T1000 (cell line): ENCODE measurements at places on chromosomes 16 and 17.

- DNase-seq = no peak
These were observed 4.4 kb downstream of the DHRS7B start for GRCh38 chr17:21131137-21131536.

- DNase-seq = no peak
These were observed 11.8 kb upstream of the STAC2 start for GRCh38 chr17:39237586-39237985.

DNA sequence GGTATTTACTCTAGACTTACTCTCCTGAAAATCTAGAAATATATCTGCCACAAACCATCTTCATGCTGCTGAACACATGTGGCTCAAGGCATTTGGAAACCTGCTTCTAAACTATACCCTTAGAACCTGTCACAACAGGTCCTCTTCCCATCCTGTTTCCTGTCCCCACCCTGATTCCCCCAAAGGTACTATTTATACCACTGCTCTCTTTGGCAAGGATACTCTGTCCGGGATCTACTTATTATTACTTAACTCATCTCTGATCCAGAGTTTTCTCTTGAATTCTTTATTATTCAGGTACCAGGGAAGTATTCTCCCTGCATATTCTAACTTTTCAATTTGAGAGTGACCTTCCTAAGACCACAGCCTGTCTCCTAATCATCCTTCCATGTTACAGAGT, 33.4 kb downstream of the TRAF4 start:
- DNase-seq = no peak

GRCh38 chr17:74407384-74407783, 24.5 kb upstream of the GPRC5C start:
- DNase-seq = no peak

DNA sequence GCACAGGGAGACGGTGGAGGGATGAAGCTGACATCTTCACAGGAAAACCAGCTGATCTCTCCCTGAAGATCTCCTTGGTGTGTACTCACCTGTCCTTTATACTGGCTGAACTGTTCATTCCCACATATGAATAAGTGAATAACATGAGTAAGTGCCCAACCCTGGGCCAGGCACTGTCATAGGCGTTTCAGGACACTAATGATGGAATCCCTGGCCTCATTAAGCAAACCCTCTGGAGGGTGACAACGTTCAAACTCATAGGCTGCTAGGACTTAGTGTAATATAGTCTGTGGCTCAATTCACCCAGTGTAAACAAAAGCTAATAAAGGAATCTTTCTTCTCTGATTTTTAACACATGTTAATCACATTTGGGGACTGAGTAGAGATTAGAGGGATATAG, 24.5 kb downstream of the GAS7 start:
- no peak for DNase-seq

DNA sequence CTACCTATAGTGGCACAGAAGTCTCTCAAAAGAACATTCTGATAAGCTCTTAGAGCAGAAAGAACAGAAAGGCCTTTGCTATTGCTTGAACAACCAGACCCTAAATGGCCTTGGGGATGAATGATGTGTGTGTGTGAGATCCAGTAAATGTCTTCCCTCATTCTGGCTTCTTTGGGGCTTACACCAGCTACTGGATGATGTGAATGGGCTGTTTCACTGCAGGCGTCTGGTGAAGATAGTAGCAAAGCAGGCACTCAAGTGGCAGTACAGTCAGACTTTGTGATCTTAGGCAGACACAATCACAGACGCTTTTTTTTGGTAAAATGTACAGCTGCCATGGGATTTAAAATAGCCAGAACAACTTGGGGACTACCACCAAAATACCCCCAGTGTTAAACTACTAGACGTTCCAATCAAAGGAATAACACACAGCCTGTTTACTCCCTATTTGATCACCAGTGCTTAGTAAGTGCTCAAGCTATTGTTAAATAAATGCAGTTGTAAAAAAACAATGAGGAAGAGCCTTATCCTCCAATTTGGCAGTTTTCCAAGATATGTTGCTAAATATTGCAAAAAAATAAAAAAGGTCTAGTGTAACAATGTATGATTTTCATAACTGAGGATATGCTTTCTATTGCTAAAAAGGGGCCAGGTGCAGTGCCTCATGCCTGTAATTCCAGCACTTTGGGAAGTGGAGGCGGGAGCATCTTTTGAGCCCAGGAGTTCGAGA, 17.9 kb downstream of the NDUFAB1 start:
- no peak for DNase-seq

- DNase-seq = no peak
These were observed 27.3 kb upstream of the NAT9 start for GRCh38 chr17:74803388-74803930.

GRCh38 chr17:57517273-57517631, 227.8 kb downstream of the CCDC182 start:
- DNase-seq = no peak

GRCh38 chr16:80294172-80294571, 246.6 kb upstream of the DYNLRB2 start:
- no peak for DNase-seq

DNA sequence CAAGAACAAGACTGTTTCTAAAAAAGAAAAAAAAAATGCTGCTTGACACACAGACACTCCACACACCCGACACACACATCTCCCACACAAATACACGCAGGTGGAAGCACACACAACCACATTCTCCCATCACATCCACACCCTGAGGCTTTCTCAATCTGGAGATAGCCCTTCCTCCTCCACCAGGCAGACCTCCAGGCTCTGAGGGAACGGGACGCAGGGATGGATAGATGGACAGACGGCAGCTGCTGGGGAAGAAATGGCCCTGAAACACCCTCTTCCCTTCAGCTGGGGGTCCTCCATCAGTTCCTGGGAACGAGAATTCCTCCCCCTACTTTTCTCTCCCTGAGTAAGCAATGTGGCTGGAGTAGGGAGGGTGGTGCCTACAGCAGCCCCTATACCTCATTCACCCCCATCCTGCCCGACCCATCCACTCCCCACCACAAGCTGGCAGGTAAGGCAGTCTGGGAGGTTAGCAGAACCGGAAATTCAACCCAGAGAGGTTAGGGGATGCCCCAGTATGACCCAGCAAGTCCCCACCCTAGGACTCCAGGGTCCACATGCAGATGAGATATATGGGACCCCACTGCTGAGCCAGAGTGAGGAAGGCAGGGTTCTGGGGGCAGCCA, 4.1 kb upstream of the LITAFD start:
- DNase-seq = no peak

GRCh38 chr16:3215601-3216262, 19.2 kb downstream of the ZNF200 start:
- no peak for DNase-seq

- DNase-seq = no peak
These were observed 1.1 kb downstream of the RAI1 start for GRCh38 chr17:17682293-17682736.

DNA sequence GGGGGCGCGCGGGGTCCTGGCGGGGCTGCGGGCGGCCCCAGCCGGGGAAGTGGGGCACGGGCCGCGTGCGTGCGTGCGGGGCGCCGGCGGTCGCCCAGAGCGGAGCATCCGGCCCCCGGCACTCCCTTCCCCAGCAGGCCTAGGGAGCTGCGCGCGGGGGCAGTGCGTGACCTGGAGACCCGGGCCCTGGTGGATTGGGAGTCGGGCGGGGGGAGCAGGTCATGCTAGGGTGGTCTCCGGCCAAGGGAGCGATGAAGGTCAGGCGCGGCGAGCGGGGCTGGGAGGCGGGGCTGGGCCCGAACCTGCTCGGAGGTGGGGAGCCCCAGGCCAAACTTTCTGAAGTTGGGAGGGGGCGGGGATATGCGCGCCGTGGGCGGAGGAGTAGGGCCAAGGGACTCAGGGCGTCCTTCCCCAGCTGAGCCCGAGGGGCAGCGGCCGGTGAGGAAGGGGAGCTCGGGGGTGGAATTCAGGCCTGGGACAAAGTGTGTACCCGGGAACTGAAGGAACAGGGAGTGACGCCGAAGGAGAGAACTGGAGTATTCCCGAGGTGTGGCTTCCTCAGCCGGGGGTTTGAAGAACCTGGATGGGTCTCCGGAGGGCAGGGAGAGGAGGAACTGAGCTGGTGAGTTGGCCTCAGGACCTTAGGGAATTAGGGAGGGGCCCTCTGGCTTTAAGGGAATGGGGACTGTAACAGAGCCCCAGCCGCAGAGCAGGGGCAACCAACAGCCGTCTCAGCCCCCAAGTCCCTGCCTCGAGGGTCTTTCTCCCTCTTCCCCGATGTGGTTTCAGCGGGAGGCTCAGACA, 589 bp downstream of the XYLT2 start:
- no peak for DNase-seq

DNA sequence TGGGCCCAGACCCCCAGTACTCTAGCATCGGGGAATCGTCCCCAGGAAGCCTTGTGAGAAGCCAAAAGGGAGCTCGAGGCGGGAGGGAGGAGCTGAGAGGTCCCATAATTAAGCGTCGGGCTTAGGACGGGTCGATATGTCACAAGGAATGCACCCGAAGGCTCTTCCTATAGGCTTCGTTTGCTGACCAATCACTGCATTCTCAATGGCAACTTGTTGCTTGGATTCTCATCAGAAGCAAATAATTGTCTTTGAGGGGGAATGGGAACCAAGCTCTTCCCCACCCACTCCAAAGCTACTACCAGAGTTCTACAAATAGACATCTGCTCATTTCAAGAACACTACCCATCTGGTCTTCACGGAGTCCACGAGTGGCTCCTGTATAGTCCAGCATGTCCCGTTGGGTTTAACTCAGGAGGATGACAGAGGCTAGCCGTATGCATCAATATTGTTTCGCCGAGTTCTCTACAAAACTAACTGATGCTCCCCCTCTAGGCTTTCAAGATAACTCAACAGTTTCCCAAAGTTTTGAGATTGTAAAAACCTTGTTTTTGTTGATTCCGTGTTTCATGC, 628 bp upstream of the BLMH start:
- no peak for DNase-seq

DNA sequence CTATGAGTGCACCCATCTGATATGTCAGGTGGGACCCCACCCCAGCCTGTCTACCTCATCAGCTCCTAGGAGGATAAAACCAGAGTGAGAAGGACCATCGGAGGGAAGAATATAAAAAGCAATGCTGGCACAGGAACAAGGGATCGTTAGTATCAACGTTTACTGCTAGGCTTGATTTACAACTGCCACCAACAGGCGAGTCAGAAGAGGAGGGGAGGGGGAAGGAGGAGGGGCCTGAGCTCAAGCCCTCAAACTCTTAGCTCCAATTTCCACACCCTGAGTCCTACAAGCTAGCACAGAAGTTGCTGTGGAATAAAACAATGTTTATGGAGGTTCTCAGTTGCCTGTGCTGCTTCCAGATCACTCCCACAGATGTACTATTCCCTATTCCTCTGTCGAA, 234.5 kb downstream of the C16orf78 start:
- no peak for DNase-seq

GRCh38 chr17:2253768-2254406, 49.7 kb downstream of the SMG6 start:
- no peak for DNase-seq

DNA sequence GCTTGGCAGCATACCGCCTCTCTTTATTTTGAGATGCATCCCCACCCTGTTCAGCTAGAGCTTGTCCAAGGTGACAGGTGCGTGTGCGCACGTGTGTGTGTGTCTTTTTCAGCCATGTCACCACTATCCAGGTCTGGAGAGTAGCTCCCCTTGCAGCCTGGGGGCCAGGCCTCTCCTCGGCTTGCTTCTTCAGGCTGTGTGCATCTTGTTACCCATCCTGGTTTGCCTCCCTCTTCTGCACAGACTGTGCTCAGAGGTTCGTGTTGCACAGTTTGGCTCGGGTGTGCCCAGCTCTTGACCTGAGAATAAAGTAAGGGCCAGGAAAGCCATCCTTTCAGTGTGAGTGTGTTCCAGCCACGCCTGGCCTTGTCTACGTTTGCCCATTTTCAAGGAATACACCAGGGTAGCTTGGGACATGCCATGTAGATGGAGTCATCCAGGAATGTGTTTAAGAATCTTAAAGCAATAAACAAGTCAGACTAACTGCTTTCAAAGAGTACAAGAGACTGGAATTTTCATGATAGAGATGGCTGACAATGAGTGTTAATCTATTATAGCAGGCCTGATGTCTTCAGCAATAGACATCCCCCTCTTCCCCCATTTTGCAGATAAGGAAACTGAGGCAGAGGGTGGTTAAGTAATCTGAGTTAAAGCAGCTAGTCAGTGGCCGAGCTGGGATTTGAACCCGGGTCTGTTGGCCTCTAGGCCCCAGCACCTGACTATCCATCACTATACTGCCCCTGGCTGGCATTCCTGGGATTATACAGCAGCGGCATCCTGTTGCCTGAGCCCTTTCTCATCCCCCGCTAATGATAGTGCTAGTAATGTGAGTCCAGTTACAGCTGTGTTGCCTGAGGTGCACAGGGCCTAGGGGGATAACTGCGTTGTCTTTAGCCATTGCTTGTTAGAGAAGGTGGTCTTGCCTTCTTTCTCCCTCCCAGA, 77.9 kb downstream of the KSR1 start:
- peak; percentile 64 for DNase-seq

GRCh38 chr16:48565752-48566151, 44.2 kb downstream of the N4BP1 start:
- DNase-seq = no peak

DNA sequence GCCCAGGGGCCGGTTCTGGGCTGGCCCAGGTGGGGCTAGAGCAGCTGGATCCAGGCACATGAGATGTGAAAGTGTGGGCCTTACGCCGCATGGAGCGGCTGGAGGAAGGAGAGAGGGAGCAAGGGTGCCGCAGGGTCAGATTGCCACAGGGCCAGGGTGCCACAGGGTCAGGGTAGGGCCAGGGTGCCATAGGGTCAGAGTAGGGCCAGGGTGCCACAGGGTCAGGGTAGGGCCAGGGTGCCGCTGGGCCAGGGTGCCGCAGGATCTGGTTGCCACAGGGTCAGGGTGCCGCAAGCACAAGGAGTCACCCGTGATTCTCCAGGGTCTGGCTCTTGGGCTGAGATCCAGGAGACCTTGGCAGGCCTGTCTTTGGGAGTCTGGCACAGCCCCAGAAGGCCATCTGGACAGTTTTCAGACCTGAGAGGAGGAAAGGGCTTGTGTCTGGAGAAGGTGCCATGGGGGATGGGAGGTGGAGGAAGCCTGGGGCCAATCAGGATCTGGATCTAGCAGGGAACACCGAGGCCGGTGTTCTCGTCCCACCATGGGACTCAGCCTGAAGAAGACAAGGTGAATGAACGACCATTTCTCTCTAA, 13.1 kb upstream of the LASP1NB start:
- DNase-seq = no peak

- no peak for DNase-seq
These were observed 664.5 kb upstream of the SALL1 start for GRCh38 chr16:51815523-51815922.

GRCh38 chr17:3335876-3336275, 37.7 kb upstream of the OR3A1 start:
- no peak for DNase-seq

GRCh38 chr17:68603027-68603426, 1.9 kb upstream of the FAM20A start:
- no peak for DNase-seq

- DNase-seq = no peak
These were observed 234.6 kb downstream of the CPPED1 start for GRCh38 chr16:12569061-12569460.

- no peak for DNase-seq
These were observed 51.7 kb downstream of the GAN start for GRCh38 chr16:81366316-81366932.
